Activated CD4-positive, alpha-beta T cell treated with anti-CD3 and anti-CD28 coated beads, Interleukin-2, amount 50 U/mL, for 48 hours (primary cell): ENCODE measurements at places on chromosomes 1 and 21.

DNA sequence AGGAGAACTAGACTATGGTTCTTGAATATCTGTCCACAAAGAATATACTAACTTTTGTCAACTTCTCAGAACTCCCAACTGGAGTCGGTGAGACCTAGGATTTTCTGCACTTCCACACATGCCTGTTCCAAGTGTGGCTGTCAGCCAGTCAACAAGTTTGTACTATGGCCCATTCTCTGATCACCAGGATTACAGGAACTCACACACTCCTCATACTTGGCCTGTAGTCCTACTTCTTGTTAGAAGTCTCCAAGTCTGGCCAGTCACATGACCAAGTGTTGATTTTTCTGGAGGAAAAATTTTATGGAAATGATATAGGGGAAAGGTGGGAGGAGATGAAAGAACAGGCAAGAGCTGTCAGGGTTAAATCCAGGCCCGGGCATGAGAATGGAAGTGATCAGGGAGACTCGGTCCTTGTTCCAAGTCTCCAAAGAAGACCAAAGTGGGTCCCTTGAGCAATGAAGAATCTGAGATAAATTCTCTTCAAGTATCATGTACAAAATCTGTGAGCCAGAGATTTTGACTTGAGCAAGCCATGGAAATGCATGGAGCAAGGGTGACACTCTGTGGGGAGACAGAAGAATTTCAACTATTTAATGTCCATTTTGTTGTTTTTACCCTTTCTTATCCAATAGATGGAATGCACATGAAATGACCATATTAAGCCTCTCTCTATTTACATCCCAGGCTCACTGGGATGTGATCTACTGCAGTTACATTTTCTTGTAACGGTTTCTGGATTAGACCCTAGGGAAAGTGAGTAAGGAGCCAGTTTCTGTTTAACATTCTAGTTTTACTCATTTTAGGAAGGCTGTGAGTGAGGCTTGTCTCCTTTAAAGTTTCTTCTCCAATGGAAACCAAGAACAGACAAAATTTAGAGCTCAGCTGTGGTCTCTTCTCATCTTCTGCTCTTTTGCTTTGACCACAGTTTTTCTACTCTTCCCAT lies 320.9 kb downstream of the ASTN1 start:
- DNase-seq: no peak

- DNase-seq: no peak
These were observed 32.3 kb downstream of the TNN start for GRCh38 chr1:175099916-175100315.

DNA sequence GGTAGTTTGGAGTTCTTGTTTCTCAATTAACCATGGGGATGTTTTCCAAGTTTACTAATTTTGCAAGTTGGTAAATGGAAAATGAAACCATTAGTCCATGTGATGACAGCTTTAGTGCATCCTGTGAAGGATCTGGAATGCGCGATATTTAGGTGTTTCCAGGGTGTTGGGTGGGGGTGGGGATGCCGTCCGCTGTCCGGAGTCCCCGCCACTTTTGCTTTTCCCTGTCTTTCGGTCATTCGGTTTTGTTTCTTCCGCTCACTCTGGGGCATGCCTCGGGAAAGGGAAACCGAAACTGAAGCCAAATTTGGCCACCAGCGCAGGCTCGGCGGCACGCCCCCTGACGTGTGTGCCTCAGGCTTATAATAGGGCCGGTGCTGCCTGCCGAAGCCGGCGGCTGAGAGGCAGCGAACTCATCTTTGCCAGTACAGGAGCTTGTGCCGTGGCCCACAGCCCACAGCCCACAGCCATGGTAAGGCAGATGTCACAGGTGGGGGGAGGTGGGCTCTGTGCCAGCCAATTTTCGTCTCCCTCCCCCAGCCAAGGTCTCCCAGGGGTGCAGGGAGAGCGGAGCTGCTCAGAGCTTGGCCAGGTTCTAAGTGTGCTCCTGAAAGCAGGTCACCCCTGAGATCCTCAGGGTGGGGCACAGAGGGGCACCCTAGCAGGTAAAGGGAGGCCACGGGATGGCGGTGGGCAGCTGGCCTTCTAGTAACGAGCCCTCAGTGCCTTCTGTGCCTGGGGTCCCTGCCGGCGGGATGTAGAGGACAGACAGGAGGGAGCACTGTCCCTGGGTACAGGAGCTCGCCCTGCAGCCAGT lies at the start of gene ISG15:
TSS of gene ISG15 (plus strand) at position 393 of the 817 bp plus-strand sequence. CDS start at position 470, 77 bp downstream.
- DNase-seq: peak; percentile 83

- no peak for DNase-seq
These were observed 3.9 kb upstream of the WNT2B start for GRCh38 chr1:112504661-112505399.

DNA sequence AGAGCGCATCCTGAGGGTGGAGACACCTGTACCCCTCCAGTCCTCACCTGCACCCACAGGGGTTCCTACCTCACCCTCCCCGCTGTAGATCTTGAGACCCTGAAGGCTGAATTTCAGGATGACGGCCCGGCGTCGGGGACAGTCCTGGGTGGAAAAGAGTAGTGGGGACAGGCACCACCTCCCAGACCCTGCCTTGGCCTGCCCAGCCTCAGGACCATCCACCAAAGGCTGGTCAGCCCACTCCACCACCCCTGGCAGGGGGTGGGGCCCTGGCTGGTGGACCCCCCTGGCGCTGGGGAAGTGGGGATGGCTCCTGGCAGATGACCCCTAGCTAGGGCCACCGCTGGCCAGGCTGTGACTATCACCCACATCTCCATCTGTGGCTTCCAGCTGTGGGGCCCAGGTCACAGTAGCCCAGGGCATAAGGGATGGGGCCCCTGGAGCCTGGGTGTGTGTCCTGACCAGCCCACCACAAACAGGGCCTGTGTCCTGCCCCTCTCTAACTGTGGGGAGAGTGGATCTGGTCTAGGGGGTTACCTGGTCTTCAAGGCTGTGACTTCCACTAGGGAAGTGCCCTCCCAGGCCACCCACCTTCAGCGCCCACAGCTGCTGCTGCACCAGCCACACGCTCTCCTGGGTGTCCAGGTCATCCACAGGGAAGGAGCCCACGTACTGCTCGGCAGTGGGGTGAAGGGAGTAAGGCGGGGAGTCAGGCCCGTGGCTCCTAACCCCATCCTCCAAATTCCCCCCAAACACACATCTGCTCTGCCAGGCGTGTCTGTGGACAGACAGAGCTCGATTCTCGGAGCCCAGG lies 5.4 kb downstream of the SH2D5 start:
- no peak for DNase-seq

DNA sequence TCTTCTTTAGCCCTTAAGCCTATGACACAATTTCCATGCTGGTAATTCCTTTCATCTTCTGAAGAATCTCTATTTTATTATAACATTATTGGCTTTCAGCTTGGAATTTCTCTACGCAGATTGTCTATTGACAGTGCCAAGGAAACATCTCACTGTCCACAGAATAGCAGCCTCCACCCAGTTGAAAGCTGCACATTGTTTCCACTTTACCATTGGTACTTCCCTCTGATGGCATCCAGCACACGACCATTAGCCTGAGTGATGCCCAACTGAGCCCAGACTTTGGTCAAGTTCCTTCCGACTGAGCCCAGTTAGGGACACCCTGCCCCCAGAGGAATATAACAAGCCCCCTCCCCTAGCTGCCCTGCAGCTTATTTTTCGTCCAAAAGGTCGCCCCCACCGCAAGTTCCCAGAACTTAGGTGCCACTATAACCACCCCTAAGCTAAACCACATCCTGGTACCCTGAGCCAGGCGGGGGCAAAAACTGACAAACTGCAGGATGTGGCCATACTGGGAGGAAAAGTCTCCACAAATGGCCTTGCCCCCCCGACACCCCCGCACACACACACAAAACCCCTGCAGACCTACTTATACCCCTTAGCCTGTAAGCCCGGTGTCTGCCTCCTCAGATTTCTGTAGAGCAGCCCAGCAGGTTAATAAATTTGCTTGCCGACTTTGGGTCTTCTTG lies 13.2 kb downstream of the GBP5 start:
- peak; percentile 51 for DNase-seq

- no peak for DNase-seq
These were observed 5.6 kb upstream of the ZNF496 start for GRCh38 chr1:247337250-247337746.

GRCh38 chr21:42007356-42007940 lies 2.7 kb downstream of the ZBTB21 start:
- no peak for DNase-seq

DNA sequence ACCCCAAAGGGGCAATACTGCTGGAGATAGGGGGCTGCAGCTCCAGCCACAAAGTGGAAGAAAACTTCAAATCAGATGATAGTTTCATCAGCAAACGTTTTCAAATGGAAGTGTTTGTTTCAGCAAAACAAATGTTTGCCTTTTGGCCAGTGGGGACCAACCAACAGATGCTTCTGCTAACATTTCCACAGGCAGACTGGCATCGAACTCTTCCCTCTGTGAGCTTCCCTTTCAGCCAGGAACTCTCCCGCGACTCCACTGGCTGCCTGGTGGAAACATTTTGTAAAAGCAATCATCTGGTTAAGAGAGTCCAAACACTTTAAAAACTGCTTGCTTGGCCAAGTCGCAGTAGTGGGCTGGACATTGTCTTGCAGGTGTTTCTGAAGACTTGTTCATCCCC lies 30.7 kb downstream of the CENPF start:
- no peak for DNase-seq

DNA sequence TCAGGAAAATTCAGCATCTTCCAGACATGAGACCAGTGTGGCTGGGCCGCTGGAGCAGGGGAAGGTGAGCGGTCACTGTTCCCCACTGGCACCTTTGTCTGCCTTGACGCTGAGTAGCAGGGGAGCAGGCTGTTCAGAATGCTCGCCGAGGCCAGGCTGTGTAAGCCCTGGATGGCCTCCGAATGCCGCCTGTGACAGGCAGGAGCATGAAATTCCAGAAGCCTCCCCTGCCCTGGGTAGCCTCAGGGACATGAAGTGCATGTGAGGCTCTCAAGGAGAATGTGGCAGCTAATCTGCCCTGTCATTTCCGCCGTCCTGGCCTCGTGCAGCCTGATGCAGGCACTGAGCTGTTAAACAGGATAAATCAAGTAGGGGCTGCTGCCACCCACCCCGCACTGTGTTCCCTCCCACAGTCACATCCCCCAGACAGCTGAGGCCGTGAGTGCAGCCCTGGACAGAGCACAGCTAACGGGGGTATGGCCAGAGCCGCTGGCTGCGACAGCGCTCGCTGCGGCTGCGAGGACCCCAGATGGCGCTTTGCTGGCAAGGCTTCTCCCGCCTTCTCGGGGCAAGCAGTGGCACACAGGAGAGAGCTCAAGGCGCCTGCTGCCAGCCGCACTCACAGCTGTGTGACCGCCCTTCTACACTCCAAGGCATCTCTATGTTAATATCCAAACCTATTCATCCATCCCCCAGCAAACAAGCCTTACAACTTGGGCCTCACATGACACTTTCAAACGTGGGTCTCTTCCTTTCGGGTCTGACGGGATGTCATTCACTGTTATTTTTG lies 105.0 kb upstream of the COL6A1 start:
- DNase-seq: no peak

GRCh38 chr1:84504580-84505492 lies 1.4 kb upstream of the SPATA1 start:
- DNase-seq: peak; percentile 22

- DNase-seq: no peak
These were observed 219.2 kb downstream of the FOXD2 start for GRCh38 chr1:47656719-47657685.

- no peak for DNase-seq
These were observed 1.4 kb downstream of the TRIM17 start for GRCh38 chr1:228415221-228415620.
